Smooth muscle cell of trachea (primary cell): ENCODE measurements at places on chromosomes 4 and X. TPM values are rescaled to one million over a fixed set of nuclear protein-coding genes. Genes with fewer than 3 reads are reported as not detected.

Gene DGKK
- not detected in 2 replicates for total RNA-seq

Gene MAGEA8
- not detected in 2 replicates for total RNA-seq

Gene UGT2B10
- total RNA-seq = not detected in 2 replicates

Gene SH2D1A
- not detected in 2 replicates for total RNA-seq

Gene TRIM61
- 2.3 and 5.0 TPM in 2 replicates for total RNA-seq

Gene BEND2
- total RNA-seq = not detected in 2 replicates

Gene AFM
- not detected in 2 replicates for total RNA-seq

Gene PNCK
- 1.2 TPM in 1 of 2 replicates, not detected in the other for total RNA-seq

Gene KLF8
- total RNA-seq = 2.8 and 3.6 TPM in 2 replicates

Gene SMARCA1
- 51.9 and 78.2 TPM in 2 replicates for total RNA-seq
